DMS153 (cell line): ENCODE measurements at places on chromosomes 7 and 10.

DNA sequence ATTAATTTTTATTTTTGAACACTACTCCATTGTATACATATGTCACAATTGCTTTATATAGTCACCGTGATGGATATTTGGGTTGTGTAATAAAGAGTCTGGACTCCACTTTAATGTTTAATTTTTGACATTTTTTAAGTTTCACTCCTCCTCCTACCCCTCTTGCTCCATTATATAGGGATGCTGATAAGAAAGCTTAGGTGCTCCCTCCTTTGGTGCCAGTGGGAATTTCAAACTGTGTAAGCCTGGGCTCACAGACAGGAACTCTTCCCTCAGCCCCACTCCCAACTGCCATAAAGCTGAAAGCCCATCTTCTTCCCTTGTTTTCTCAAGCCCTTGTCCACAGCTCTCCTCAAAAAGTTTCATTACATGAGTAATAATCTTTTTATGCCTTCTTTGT lies 47.6 kb downstream of the TWIST1 start:
- no peak for DNase-seq

- DNase-seq: peak; percentile 82
Measured at GRCh38 chr7:68770649-68771048, 827.6 kb upstream of the AUTS2 start.

DNA sequence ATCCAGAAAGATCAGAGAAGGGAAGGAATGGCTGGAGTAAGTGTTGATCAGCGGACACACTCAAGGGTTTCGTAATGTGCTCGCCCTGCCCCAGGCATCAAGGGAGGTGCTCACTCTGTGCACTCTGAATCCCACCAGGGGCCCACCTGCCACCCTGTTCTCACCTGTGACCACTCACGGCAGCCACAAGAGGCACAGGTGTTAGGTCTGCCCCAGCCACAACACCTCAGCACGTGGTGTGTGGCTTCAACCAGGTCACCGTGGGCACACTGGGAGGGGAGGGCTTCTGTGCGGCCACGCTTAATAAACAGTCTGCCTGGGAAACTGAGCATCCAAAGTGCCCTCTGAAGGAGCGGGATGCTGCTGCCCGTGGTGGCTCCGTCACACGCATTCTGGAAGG lies 49.8 kb downstream of the CUX1 start:
- DNase-seq: no peak

DNA sequence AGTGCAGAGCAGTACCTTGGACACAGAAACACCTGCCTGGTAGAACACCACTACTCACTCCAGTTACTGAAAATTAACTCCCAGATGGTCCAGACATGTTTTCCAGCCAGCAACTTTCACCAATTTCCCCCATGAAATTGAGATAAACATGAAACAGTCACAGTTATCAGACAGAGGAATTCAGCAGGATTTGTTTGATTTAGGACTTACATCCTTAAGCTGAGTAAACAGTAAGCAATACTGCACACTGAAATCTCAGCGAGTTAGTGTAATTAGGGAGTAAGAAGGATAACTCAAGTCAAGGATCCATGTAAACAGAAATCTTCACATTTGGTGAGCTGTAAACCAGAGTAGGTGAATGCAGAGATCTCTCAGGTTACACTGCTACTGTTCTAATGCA lies 353.5 kb downstream of the ELMO1 start:
- DNase-seq: no peak
